Activated CD8-positive, alpha-beta T cell treated with anti-CD3 and anti-CD28 coated beads, Interleukin-2, amount 10 ng/mL, durations not matched to agents 7 days and 5 days (primary cell): ENCODE measurements at places on chromosomes 4 and X.

DNA sequence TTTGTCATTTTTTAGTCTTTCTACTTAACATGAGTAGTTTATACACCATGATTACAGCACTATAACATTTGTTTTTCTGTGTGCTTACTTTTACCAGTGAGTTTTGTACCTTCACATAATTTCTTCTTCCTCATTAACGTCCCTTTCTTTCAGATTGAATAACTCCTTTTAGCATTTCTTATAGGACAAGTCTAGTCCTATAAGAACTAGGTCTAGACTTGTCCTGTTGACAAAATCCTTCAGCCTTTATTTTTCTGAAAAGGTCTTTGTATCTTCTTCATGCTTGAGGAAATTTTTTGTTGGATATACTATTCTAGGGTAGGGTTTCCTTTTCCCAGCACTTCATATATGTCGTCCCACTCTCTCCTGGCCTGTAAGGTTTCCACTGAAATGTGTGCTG, 253.3 kb upstream of the ARHGAP24 start:
- no peak for DNase-seq

- no peak for DNase-seq
Measured at GRCh38 chr4:24632011-24632410, 47.7 kb upstream of the DHX15 start.

DNA sequence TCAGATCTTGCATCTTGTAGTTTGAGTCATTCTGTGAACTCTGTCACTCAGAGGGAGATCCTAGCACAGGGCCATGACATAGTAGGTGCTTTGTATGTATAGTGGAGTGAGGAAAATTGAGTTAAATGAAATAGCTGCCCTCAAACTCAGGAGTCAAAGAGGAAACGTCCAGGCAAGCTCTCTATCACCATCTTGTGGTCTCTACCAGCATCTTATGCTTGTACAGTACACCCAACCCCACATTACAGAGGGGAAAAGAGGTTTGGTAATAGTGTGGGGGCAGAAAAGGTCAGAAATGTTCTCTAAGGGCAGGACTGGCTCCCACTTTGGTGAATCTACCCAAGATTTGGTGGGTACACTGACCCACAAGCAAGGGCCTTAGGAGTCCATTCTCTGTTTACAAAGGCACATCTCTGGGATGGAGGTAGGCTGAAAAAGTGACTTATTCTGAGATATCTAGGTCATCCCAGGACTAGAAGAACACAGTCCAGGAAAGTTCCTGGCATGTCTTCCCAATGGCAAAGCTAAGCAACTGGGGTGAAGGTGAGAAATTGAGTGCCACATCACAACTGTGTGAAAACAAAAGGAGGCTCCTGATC, 131.8 kb downstream of the OR13H1 start:
- no peak for DNase-seq

DNA sequence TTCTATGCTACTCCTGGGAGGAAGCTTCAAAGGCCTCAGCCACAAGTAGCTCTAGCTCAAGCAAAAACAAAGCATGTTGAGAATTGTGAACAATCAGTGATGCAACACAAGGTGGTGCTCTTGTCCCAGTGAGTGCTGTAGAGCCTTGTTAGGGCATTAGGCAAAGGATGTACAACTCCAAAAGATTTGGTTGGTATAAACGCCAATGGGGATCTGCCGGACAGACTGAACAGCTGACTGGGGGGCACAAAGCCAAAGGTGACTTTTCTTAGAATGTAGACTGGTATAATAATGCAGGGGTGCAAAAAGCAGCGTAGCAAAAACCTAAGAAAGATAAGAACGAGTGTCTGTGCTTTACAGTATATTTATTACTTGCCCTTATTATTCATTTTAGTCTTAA, 62.6 kb upstream of the ALB start:
- DNase-seq = peak; percentile 25

GRCh38 chrX:53580742-53581504, 105.6 kb downstream of the HUWE1 start:
- no peak for DNase-seq

DNA sequence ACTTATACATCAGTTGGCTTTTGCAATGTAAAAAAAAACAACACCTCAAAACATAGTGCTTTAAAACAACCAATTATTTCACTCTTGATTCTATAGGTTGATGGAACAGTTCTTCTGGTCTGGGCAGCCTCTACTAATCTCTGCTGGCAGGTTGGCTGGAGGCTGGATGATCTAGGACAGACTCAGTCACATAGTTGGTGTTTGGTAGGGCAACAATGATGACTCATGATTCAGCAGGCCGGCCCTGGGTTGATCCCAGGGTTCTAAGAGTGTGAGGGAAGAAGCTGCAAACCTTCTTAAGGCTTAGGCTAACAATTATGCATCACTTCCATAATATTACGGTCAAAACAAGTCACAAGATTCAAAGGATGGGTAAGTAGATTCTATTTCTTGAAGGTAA, 558.2 kb downstream of the ZNF674 start:
- DNase-seq = no peak

DNA sequence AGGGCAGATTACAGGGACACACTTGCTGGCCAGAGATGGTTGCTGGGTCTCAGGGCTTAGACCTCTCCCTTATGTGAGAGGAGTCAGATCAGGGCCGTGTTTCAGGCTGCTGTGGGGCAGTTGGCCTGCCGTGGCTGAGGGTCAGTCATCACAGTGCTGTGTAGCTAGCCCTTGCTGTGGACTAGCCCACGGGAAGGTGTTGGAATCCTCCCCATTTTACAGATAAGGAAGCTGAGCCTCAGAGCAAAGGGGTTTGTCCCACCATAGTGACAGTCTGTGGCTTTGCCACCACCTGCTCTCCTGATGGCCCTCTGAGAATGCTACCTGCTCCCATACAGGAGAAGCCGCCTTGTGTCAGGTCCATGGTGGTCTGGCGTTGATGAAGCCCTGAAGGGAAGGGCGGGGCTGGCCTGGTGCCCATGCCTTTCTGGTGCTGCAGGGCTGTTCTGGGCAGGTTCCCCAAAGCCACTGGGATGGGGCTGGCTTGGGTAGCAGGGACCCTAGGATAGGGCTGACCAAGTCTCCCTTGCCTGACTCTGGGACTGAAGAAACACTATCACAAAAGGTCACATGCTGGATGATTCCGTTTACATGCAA, 2.4 kb upstream of the FAM53A start:
- DNase-seq = no peak

GRCh38 chr4:39741401-39741800, 43.5 kb downstream of the UBE2K start:
- no peak for DNase-seq

DNA sequence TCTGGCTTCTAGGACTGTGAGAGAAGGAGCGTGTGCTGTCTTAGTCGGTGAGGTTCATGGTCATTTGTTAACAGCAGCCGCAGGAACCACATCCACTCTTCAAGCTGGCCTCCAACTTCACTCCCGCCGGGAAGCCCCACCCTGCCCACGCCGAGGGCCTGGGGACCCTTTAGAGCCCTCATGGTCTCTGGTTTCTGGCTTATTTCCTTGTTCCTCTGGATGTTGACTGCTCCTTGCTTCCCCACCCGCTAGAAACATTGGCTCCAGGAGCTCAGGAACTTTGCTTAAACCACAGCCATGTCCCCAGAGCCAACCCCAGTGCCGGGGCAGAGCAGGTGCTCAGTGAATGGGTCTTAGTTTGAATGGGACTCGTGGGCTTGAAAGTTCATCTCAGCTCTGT, 40.8 kb downstream of the HTRA3 start:
- no peak for DNase-seq

GRCh38 chr4:167117273-167117672, 117.0 kb downstream of the SPOCK3 start:
- no peak for DNase-seq

- no peak for DNase-seq
Measured at GRCh38 chr4:76012388-76012801, 5.1 kb upstream of the CXCL9 start.

GRCh38 chrX:56744996-56745395, 16.0 kb downstream of the NBDY start:
- DNase-seq = no peak

GRCh38 chr4:165493359-165493758, 114.6 kb downstream of the CPE start:
- DNase-seq = peak; percentile 75

- no peak for DNase-seq
Measured at GRCh38 chr4:4693258-4693657, 151.4 kb upstream of the STX18 start.

GRCh38 chrX:107744868-107745267, 30.7 kb downstream of the TSC22D3 start:
- DNase-seq = no peak

- DNase-seq = no peak
Measured at GRCh38 chrX:103400931-103401330, 24.6 kb downstream of the BEX3 start.

DNA sequence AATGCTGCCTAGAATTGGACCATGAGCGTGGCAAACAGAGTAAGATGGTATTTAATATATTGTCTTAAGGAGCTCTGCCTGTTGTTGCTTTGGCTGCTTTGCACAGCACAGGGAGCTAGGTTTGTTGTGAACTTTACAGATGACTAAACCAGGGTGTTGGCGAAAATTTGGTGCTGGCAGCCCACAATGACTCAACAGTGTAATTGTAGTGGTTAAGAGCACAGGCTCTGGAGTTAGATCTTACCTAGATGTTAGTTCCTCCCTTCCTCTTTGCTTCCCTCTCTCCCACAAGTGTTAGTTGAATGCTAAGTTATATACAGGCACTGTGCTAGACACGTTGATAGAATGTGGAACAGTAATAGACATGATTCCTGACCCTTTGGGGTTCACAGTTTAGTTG, 128.9 kb upstream of the TRPC5 start:
- DNase-seq = no peak
